ENCODE measurements at places on chromosomes 3 and 15.

- no peak for DNase-seq
Observed at GRCh38 chr15:24039683-24040082, 352.6 kb upstream of the NDN start.

DNA sequence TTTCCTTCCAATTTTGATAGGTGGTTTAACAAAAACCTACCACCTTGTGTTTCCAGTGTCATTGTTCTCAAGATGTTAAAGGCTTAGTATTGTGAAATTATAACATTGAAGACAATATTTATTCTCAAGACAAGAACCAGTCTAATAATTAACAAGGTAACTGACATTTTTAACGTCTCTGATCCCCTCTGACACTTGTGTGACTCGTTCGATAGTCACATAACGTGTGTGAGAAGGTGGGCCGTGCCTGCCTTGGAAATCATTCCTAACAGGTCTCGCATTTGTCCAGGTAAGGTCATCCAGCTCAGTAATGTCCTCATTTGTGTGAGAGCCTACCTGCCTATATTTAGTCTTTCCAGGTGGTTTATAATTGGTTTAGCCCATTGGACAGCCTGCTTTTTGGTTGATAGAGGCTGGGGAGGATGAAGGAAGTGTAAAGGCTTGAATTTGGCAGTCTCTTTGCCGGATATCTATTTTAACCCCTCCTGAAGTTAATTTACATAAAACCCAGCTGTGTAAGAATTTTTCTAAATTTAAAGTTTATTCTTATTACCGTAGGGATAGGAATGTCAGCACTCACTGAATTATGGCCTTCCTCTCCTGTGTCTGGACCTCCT, 94.4 kb downstream of the AKAP13 start:
- no peak for DNase-seq

DNA sequence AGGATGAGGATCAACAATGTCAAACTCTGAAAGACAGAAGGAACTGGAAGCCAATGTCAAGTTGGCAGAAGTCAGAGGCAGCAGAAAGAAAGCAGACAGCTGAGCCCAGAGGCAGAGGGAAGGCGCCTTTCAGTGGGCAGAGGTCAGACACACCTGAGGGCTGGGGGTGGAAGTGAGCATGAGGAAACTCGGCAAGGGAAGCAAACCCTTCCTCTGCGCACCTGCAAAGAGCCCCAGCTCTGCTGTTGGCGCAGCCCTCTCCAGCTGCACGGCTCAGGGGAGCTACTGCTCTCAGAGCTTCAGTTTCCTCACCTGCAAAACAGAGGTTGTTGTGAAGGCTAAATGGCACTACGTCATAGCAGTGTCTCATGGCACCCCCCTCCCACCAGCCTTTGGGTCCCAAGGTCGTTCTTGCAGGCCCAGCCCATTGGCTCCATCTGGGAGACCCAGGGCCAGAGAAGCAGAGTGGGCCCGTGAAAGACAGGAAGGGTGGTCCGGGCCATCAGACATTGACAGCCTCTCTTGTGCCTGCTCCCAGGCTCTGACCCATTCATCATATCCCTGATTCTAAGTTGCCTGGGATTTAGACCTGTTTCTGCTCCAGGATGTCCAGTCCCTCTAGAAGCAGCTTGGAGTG, 53.3 kb upstream of the SLC6A11 start:
- no peak for DNase-seq

- peak; percentile 21 for DNase-seq
Observed at GRCh38 chr3:52120556-52121463, 33.4 kb downstream of the POC1A start.

- DNase-seq = no peak
Observed at GRCh38 chr3:86282106-86282787, 708.7 kb downstream of the VGLL3 start.

DNA sequence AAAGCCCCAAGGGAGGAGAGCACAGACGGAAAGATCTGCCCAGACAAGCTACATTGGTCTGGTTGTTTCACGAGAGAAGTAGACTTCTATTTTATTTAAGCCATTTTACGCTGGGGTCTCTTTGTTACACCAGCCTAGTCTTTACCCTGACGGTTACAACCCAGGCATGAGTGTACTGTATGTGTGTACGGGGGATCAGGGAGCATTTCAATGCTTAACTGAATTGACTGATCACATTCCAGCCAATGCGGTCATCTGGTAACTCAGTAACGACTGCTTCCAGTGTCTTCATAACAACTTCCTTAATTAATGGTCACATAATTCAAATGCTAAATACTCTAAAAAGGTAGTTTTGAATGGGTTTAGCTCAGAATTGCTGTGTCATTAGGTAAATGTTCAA, 288.6 kb downstream of the FOXP1 start:
- no peak for DNase-seq

- DNase-seq = no peak
Observed at GRCh38 chr15:25171111-25171811, 216.5 kb downstream of the SNRPN start.

GRCh38 chr3:20787005-20787404, 601.0 kb upstream of the SGO1 start:
- no peak for DNase-seq

GRCh38 chr3:189632242-189632641, 1.1 kb downstream of the TP63 start:
- DNase-seq = no peak

DNA sequence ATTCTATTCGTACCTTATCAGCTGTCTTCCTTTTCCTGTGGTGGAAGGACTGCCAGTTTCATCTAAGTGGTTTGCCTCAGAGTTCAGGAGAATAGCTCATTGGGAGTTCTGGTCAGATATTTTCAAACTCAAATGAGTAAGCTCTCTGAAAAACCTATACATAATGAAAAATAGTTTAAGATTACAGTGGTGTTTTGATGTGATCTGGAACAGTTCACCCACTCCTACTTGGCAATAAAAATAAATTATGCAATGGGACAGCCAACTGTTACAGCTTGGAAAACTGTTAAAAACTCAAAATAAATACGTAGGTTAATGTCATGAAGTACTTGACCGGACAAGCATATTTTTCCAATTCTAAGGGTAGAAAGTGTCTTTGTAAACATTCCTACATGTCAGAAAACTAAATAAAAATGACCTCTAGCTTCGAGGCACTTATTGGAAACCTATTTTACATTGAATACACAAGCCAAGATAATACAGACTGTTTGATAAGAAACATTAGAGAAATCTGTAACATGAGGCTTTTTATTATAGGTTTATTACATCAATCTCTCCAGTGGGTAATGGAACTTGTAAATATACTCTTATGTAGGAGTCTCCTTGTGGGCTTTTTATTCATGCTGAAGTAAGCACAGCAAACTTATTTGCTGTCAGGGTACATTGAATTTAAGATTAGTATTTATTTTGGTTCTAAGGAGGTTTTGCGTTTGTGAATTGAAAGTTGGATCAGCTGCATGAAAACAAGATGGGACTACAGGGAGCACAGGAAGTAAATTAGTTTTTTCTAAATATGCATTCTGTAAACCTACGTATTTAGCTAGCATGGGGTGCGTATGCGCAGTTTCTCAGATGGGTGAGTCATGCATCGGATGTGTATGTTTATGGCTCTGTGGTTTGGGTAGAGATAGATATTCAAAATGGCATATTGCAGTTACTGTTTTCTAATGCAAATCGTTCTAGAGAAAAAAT, 453.1 kb downstream of the IL5RA start:
- DNase-seq = peak; percentile 14

GRCh38 chr3:194277104-194277785, 73.9 kb downstream of the CPN2 start:
- DNase-seq = peak; percentile 73
